Aorta (tissue), 5 donors: ENCODE measurements at places on chromosomes 2 and 18. TPM values are rescaled to one million over a fixed set of nuclear protein-coding genes. Genes with fewer than 3 reads are reported as not detected.

GRCh38 chr2:38650717-38651116 is 15.2 kb upstream of the GALM start:
- DNase-seq = no peak

GRCh38 chr2:18922276-18922675 is 332.9 kb upstream of the NT5C1B start:
- DNase-seq = no peak

DNA sequence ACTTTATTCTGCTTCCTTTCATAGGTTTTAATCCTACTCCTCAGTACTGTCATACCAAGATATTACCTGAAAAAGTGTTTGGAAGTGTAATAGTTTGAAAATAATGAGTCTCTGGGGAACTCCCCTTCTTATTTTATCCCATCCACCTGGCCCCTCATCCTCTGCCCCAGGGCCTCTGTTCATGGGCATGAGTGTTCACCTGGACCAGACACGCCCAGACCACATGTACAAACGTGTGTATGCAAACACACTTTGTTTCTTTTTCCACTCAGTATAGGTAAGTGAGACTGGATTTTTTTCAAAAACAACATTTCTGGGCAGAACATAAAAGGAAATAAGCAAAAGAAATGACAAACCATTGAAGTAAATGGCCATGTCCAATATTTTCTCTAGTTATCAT is 62.1 kb upstream of the THSD7B start:
- DNase-seq = no peak

Gene RTTN
- 16.5 TPM for total RNA-seq

Gene FAM110C
- 3.4 TPM for total RNA-seq
